Left lung (tissue), 14 donors: ENCODE measurements at places on chromosomes 2 and 18.

DNA sequence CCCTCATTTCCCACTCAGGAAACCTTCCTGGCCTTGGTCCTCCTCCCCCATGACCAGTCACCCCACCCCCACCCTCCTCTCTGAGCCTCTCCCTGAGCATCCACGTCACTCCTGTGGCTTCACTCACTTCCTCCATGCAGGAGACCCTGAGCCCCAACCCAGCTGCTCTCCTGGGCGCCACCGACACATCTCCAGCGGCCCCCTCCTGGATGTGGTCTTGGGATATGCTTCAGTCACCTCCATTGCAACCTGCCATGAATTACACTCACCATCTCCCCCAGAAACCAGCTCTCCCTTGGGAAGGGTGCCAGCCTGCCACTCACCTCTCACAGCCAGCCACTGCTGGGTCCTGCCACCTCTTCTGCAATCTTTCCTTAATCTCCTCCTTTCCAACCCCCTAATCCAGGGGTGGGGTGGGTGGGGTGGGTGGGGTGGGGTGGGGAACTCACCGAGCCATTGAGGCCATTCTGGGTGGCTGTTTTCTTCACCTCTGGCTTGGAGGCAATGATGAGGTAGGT lies 44.8 kb downstream of the CENPO start:
- no peak overlapping the region for H3K27ac ChIP-seq
- H3K4me3 ChIP-seq = no peak overlapping the region
- H3K4me1 ChIP-seq = no peaks in the 10 kb centered on the region
- DNase-seq = no peak
- H3K36me3 ChIP-seq = peaks cover 13% of the 10 kb centered on the region
- no peaks in the 10 kb centered on the region for H3K27me3 ChIP-seq

- no peak overlapping the region for H3K27ac ChIP-seq
- no peak for DNase-seq
- no peaks in the 10 kb centered on the region for H3K4me1 ChIP-seq
- no peaks in the 10 kb centered on the region for H3K36me3 ChIP-seq
- no peak overlapping the region for H3K4me3 ChIP-seq
These were observed 16.0 kb upstream of the MSGN1 start for GRCh38 chr2:17800219-17800618.

DNA sequence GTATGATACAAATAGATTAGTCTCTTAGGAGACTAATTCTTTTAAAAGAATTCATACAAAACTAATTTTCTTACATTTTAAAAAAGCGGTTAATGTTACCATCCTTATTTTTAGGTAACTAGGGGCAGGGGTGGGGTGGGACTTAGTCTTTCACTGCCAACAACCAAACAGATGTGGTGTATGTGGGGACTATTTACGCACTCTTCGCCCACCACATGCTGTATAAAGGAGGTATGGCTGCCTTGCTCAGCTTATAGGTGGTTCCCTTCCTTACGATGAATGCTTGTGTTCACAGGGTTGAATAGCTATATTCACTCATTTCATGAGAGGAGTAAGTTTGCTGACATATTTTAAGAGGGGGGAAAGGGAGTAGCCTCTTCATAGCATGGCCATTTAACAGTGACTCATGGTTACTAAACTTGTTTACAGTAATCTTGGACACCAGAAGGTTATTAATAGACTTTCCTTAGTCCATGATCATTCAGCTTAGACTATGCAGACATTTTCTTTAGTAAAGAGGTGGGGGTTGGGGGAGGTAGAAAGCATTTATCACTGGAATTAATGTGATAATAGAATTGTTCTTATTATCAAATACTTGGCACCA lies 61.8 kb downstream of the CAB39 start:
- H3K4me1 ChIP-seq = peaks cover 6% of the 10 kb centered on the region
- DNase-seq = no peak
- peak overlapping the region; percentile 11 for H3K27ac ChIP-seq

GRCh38 chr2:195562570-195563566 lies 94.2 kb upstream of the SLC39A10 start:
- no peak for DNase-seq
- H3K27me3 ChIP-seq = no peaks in the 10 kb centered on the region
- H3K27ac ChIP-seq = peak overlapping the region; percentile 62
- H3K4me1 ChIP-seq = peaks cover 34% of the 10 kb centered on the region
- H3K4me3 ChIP-seq = no peak overlapping the region

DNA sequence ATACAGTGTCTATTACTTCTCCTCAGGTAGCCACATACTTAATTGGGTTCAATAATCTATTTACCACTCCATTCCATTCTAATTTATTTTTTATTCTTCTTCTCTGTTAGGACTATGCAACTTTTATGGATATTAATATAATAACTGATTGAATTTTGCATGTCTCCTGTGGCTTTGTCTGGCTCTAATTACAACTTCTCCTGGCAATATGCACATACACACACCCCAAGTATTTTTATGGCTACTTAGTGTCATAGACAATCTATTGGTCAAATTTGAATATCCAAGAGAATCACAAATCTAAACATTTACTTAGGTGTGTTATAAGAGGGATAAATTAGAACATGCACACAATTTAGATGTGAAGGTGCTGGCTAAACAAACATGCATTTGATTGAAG lies 73.1 kb downstream of the BOD1L2 start:
- peaks cover 23% of the 10 kb centered on the region for H3K27me3 ChIP-seq
- no peak overlapping the region for H3K27ac ChIP-seq
- H3K36me3 ChIP-seq = no peaks in the 10 kb centered on the region
- H3K4me3 ChIP-seq = no peak overlapping the region
- no peaks in the 10 kb centered on the region for H3K4me1 ChIP-seq

GRCh38 chr18:8380926-8381325 lies 228.3 kb upstream of the RAB12 start:
- no peak overlapping the region for H3K4me3 ChIP-seq
- H3K36me3 ChIP-seq = no peaks in the 10 kb centered on the region
- DNase-seq = no peak
- peaks cover 6% of the 10 kb centered on the region for H3K4me1 ChIP-seq
- no peak overlapping the region for H3K27ac ChIP-seq

DNA sequence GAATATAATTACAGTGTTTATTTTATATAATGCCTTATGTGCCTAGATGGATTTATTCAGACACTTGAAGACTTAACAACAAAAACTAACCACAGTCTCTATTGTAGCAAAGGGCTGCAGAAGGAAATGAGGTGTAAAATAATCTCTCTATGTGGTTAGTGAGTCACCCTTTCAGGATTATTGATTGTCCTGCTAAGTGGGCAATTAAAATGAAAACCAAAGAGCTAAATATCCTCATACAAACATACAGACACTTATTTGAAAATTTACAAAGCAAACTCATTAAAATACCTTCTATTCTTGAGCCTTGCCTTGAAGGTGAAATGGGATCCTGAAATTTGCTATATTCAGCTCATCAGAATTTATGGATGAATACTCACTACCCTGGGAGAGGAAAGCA lies 27.7 kb upstream of the DCC start:
- no peaks in the 10 kb centered on the region for H3K27me3 ChIP-seq
- no peaks in the 10 kb centered on the region for H3K36me3 ChIP-seq

DNA sequence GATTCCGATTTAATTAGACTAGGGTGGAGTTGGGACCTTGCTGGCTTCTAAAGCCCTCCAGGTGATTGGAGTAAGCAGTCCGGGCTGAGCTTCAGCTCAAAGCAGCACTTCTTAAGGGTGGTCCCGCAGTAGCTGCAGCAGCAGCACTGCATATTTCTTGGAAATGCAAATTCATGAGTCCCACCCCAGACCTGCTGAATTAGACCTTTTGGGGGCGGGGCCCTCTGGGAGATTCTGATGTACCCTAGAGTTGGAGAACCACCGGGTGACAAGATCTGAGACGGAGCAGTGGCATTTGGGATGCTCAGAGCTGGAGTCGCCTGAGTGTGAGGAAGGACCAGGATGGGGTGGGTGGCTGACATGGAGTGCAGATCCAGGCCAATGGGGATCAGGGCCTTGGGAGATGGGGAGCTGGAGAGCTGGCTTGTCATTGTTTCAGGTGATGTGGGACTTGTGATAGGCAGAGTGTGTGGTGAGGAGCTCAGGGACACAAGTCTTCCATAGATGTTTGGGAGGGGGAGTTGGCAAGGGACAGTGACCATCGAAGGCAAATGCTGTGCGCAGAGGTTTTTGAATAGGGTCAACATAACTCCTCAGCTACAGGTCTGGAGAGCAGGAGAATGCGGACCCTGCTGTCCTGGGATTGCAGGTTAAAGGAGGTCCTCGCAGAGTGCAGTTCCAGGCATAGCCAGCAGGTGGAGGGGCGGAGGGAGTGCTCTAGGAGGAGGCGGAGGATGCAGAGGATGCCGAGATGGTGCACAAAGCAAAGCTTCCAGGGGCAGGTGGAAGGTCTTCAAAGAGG lies 130.9 kb upstream of the RAB12 start:
- H3K4me3 ChIP-seq = no peak overlapping the region
- no peak for DNase-seq
- no peaks in the 10 kb centered on the region for H3K4me1 ChIP-seq
- no peaks in the 10 kb centered on the region for H3K27me3 ChIP-seq
- no peaks in the 10 kb centered on the region for H3K36me3 ChIP-seq

GRCh38 chr2:11286323-11286722 lies 58.1 kb downstream of the ROCK2 start:
- DNase-seq = no peak
- no peaks in the 10 kb centered on the region for H3K36me3 ChIP-seq

DNA sequence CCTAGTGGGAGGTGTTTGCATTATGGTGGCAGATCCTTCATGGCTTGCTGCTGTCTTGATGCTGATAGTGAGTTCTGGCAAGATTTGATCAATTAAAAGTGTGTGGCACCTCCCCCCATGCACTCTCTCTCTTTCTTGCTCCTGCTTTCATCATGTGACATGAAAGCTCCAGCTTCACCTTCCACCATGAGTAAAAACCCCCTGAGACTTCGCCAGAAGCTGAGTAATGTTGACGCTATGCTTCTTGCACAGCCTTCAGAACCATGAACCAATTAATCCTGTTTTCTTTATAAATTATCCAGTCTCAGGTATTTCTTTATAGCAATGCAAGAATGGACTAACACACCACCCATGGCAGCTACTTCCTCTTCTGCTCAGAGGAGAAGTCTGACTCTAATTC lies 2181.4 kb upstream of the PIK3C3 start:
- no peaks in the 10 kb centered on the region for H3K4me1 ChIP-seq
- H3K27ac ChIP-seq = no peak overlapping the region
- H3K4me3 ChIP-seq = no peak overlapping the region
- no peaks in the 10 kb centered on the region for H3K36me3 ChIP-seq
- DNase-seq = no peak

DNA sequence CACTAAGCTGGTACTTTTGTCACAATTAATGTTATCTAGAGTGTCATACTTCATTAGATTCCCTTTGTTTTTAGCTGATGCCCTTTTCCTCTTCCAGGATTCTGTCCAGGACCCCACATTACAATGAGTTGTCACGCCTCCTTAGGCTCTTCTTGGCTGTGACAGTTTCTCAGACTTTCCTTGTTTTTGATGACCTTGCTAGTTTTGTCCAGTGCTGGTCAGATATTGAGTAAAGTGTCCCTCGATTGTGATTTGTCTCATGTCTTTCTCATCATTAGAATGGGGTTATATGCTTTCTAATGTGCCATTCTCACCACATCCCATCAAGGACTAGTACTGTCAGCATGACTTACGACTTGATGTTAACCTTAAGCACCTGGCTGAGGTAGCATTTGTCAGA lies 162.3 kb downstream of the FHOD3 start:
- no peak for DNase-seq
- H3K36me3 ChIP-seq = no peaks in the 10 kb centered on the region
- no peaks in the 10 kb centered on the region for H3K4me1 ChIP-seq
- H3K27ac ChIP-seq = no peak overlapping the region
- H3K4me3 ChIP-seq = no peak overlapping the region

DNA sequence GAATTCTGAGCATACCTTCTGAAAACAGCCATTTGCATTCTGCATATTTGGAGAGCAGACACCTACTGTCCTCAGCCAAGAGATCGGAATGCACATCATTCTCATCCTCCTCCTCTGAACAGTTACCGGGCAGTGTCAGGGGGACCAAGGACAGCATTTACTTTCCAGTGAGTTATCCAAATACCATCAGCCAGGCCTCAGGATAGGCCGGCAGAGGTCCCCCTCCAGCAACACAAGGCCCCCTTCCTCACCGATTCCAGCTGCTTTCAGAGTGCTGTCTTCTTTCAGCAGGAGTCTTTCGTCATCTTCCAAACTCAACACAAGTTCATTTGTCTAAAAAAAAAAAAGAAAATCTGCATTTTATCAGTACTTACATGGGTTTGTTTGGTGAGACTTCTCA lies 55.3 kb downstream of the C2orf76 start:
- no peaks in the 10 kb centered on the region for H3K4me1 ChIP-seq
- no peaks in the 10 kb centered on the region for H3K27me3 ChIP-seq
- no peak overlapping the region for H3K27ac ChIP-seq
- no peak overlapping the region for H3K4me3 ChIP-seq

DNA sequence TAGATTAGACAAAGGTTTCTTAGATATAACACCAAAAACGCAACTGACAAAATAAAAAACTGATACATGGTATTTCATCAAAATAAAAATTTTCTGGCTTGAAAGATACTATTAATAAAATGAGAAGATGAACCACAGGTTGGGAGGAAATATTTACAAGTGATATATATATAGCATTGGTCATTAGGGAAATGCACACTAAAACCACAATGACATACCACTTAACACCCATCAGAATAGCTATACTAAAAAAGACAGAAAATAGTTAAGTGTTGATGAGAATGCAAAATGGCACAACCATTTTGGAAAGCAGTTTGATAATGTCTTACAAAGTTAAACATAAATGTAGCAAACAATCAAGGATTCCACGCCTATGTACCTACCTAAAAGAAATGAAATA lies 83.9 kb downstream of the SLC66A3 start:
- no peaks in the 10 kb centered on the region for H3K36me3 ChIP-seq
- no peaks in the 10 kb centered on the region for H3K4me1 ChIP-seq
- no peak for DNase-seq
- H3K27ac ChIP-seq = no peak overlapping the region

- H3K36me3 ChIP-seq = peaks cover 58% of the 10 kb centered on the region
- no peaks in the 10 kb centered on the region for H3K4me1 ChIP-seq
- no peaks in the 10 kb centered on the region for H3K27me3 ChIP-seq
- H3K27ac ChIP-seq = no peak overlapping the region
- no peak overlapping the region for H3K4me3 ChIP-seq
These were observed 15.7 kb downstream of the CTDP1 start for GRCh38 chr18:79695269-79695668.

DNA sequence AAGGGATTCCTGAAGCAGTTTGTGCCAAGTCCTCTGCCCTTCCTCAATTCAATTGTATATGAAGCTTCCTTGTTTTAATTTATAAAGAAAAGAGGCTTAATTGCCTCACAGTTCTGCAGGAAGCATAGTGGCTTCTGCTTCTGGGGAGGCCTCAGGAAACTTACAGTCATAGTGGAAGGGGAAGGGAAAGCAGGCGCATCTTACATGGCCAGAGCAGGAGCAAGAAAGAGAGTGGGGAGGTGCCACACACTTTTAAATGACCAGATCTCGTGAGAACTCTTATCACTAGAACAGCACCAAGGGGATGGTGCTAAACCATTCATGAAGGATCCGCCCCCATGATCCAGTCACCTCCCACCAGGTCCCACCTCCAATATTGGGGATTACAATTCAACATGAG lies 114.2 kb downstream of the SGPP2 start:
- DNase-seq = no peak
- H3K27me3 ChIP-seq = no peaks in the 10 kb centered on the region
- no peak overlapping the region for H3K27ac ChIP-seq
- no peaks in the 10 kb centered on the region for H3K36me3 ChIP-seq
- no peak overlapping the region for H3K4me3 ChIP-seq

GRCh38 chr2:53183581-53183980 lies 584.0 kb upstream of the CHAC2 start:
- no peaks in the 10 kb centered on the region for H3K4me1 ChIP-seq
- no peaks in the 10 kb centered on the region for H3K36me3 ChIP-seq
- DNase-seq = no peak
- H3K27me3 ChIP-seq = no peaks in the 10 kb centered on the region
